Stimulated activated memory B cell treated with anti-CD40 and anti-IgM and Interleukin-4, amounts not matched to agents 10 μg/mL and 1 μg/mL and 100 μg/mL, for 72 hours (primary cell): ENCODE measurements at places on chromosomes 4 and X.

DNA sequence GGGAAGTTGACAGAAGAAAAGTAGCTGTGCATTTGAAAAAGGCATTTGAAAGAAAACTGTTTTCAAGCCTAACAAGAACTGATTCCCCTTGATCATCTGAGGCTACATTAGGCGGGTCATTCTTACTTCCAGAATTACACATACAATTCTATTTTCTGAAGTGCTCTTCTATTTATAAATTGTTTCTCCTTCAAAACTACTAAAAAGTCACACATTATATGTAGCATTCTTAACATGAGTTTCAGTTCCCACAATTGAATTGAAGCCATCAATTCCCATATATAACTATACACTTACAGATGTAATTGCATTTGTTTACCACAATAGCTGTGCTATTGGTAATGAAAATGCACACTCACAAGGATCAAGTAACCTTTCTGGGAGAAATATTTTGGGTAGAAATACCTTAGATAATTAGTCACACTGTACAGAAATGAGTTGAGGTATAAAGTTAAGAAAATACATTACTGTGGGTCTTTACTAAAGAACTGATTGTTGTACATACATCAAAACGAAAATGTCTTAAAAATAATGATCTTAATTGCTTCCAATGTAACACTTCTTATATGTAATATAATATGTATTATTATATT, 1688.0 kb upstream of the AGA start:
- no peak for ATAC-seq

GRCh38 chrX:139759637-139760036, 51.7 kb upstream of the MCF2 start:
- ATAC-seq = no peak

GRCh38 chr4:112938461-112939058, 110.9 kb upstream of the ANK2 start:
- ATAC-seq = no peak

- no peak for ATAC-seq
These were observed 47.4 kb upstream of the KDR start for GRCh38 chr4:55172694-55173287.

DNA sequence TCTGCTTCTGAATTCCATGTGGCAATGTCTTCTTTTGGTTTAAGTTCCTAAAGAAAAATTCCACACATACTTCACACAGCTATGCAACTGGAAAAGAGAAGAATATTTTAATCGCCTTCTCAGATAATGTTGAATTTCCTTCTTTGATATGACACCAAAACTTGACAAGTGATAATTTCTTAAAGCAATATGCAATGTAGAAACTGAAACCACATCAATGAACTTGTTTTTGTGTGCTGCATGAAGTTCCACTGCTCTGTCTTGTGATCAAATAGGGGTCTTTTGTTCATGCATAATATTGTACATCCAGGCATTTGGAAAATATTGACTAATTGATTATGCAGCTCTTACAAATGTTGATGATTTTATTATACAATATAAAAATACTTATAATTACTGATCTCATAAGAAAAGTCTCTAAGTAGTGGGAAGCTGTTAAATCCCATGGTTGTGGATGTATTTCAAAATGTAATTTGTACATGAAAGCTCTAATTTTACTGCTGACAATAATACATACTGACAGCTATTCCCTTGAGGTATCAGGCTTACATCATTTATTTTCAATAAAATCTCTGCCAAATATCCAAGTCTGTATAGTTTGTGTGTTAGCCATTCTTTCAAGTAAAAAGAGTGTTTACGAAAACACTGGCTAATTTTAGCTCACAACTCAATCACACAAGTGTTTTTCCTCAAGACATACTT, 56.5 kb downstream of the AGA start:
- ATAC-seq = no peak

- ATAC-seq = no peak
These were observed 783.2 kb downstream of the RPA4 start for GRCh38 chrX:97666890-97667289.

GRCh38 chr4:56530269-56531148, 24.9 kb downstream of the ARL9 start:
- peak; percentile 98 for ATAC-seq

DNA sequence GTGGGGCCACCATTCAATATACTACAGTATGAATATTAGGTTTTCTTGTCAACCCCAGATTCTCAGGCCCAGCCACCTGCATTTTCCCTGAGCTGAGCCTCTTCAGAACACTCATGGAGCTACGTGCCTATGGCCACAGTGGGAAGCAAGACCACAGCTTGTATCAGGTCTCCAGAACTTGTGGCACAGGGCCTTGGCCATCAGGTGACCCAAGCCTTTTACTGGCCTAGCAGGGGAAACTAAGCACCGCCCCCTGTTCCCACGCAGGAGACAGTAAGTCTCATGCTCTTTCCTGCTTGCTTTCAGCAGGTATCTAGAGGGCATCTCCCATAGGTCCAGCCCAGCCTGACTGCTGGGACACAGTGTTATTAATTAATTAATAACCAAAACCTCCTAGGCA, 138.4 kb upstream of the MAMLD1 start:
- no peak for ATAC-seq

DNA sequence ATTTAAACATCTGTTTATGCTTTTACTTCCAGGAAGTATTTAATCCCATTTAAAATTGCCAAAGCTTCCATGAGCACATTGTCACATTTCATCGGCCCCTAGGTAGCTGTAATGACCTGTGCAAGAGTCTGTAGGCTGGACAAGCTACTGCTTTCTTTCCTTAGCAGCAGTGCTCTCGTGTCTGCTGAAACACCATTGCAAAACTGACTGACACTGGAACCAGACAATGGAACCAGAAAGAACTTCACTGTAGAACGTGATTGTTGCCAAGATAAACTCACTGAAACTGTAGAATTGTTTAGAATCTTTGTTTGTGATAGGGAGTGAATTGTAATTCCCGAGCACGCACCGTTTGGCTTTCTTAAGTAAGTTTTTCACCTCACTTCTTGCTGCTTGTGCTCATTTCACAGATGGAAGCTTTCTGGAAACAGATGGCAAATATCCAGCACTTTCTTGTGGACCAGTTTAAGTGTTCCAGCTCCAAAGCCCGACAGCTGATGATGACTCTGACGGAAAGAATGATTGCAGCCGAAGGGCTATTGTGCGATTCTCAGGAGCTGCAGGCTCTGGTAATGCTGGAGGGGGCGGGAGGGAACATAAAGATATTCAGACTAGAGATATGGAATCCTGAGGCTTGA, 36.9 kb downstream of the EVC start:
- ATAC-seq = no peak

- no peak for ATAC-seq
These were observed 99.7 kb upstream of the CXorf66 start for GRCh38 chrX:140064993-140065392.

DNA sequence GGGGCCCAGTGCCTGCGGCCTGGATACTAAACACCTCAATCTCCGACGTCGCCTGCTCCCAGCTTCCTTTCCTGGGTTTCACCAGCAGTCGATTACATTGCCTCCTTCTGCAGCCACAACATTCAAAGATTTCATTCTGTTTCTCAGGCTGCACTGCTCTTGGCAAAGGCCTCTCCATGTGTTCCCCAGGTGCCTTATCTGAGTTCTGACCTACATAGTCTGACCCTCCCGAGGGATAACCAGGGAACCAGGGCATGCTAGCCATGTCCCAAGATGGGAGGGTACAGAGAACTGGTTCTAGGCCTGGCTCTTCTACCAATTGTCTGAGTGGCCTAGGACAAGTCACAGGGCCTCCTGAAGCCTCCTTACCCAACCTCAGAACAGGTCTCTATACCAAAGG, 62.2 kb upstream of the ACSL1 start:
- no peak for ATAC-seq

DNA sequence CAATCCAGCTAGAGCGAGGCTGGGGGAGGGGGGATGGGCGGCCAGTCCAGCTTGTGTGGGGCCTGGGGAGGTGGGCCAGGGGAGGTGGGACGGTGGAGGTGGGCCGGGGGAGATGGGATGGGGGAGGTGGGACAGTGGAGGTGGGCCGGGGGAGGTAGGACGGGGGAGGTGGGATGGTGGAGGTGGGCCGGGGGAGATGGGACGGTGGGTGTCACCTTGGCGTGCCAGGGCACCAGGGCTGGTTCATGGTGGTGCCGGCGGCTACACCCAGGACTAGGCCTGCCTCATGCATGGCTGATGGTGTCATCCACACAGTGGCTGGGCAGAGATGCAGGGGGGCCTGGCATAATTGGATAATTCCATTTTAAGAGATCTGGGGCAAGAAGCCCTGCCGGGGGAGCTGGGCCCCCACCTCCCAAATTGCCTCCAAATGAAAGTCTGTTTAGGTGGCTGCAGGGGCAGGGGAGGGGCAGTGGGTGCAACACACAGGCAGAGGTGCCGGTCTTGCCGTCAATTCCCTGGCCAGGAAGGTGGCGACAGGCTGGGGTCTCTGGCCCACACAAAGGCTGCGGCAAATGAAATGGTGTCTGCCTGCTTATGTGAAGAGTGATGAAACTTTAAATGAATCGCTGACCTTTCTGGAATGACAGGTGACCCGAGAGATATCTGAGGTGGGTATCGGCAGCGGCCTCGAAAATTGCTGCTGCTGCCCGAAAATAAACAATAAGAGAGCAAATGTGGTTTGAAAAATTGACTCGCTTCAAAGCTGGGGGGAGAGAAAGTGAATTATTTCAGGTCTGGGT, 82.1 kb downstream of the FAM53A start:
- ATAC-seq = no peak

DNA sequence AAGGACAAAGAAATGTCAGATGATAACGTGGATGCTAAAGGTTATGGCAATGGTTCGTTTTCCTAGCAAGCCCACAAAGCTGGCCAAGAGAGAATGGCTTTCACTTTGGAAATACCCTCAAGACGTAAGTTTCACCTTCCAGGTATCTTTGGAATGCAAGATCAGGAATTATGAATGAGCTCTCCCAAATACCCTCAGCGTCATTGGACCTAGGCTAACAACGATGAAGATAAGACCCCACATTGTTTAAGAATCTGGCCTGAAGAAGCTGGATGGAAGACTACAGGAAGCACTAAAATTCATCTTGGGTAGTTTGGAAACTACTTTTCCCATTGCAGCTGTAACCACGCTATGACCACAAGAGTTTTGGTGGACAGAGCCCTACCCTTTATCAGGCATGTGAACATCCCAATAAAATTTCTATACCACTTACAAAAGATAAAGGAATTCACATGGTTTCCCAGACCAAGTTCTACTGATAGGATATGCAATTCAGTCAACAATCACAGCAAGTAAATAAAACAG, 111.9 kb downstream of the KDR start:
- ATAC-seq = no peak

GRCh38 chr4:52848254-52848653, 13.9 kb upstream of the RASL11B start:
- no peak for ATAC-seq

DNA sequence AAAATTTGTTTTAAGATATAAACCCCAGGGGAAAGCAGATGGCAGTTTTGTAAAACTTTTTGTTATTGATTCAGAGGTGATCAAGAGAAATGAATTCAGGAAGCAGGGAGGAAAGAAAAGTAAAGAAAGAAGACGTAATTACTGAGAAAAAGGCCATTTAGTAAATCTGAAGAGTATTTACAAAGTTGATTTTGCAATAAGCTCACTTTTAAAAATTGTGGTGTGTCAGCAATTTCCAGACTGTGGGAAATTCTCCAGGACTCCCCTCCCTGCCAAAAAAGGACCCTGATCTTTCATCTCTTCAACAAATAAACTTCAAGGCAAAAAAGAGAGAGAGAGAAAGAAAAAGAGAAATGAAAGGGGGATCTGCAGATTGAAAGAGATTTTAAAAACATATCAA, 36.6 kb downstream of the PCYT1B start:
- no peak for ATAC-seq

DNA sequence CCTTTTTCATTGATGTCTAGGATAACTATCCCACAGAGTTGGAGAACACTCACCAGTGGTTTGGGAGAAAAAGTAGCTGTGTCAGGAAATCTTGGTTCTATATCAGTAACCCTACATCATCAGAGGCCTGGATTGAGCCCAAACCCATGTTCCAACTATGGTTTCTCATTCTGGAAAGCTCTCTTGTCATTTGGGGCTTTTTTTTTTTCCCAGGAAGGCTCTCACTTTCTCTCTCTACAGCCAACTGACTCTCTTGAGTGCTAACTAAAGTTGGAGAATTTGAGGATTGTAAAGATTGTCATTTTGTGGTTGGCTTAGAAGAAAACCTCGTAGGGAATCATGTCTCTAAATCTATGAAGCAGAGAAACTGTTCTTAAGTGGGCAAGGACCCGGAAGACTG, 228.2 kb upstream of the DIPK2B start:
- no peak for ATAC-seq

GRCh38 chrX:110425222-110426154, 66.8 kb downstream of the RTL9 start:
- no peak for ATAC-seq

DNA sequence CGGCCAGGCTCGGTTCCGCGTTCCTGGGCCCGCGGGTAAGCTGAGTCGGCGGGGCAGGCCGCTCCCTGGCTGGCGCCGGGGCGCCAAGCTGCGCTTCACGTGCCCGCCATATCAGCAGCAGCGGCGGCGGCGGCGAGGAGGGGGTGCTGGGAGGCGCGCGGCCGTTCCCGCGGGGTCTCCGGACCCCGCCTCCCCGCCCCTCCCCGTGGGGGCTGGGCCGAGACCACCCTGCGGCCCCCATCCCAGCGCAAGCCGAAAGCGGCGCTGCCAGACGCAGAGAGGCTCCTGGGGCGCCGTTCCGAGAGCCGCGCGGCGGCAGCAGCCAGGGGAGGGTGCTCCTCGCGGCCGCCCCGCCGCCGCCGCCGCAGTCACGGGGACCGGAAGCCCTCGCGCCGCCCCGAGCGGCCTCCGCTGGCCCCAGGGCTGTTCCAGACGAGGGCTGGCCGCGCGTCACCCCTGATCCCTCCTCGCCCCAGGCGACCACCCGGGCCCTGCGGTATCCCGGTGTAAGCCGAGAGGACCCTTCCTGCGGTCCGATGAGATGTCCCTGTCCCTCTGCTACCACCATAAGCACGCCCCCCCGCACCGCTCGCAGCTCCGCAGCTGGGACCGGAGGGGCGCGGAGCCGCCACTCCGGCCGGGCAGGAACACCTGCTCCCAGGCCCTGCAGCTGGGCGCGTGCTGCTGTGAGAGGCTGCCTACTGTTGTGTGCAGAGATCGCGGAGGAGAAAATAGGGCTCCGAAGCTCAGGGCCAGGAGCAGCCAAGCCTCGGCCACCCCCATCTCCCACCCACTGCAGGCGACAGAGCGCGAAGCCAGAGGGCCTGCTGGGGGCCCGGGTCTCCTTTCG, 7.5 kb upstream of the BCOR start:
- peak; percentile 61 for ATAC-seq

- ATAC-seq = no peak
These were observed 120.2 kb upstream of the HCCS start for GRCh38 chrX:10990976-10991375.
